ENCODE measurements at places on chromosomes 1 and 21. TPM values are rescaled to one million over a fixed set of nuclear protein-coding genes. Genes with fewer than 3 reads are reported as not detected.

- DNase-seq: no peak
Observed at GRCh38 chr21:33940164-33940880, 24.7 kb upstream of the ATP5PO start.

GRCh38 chr21:46366091-46366490, 42.1 kb downstream of the PCNT start:
- DNase-seq: no peak

DNA sequence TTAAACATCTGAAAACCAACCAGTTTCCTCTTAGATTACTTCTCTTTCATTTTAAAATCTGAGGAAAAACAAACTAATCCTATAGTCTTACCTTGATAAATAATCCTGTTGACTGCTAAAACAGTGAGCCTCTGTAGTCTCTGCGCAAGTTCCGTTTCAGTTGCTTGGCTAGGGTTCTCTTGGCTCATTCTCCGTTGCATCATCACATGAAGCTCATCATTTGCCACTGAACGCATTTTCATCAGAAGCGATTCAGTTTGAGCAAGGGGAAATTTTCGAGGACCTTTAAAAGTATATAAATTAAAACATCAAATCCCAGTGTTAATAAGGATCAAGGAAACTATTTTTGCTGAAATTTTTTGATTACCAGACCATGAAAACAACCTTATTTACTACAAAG, 96.7 kb upstream of the GNG4 start:
- no peak for DNase-seq

- DNase-seq: no peak
Observed at GRCh38 chr1:29332204-29332603, 95.9 kb downstream of the PTPRU start.

DNA sequence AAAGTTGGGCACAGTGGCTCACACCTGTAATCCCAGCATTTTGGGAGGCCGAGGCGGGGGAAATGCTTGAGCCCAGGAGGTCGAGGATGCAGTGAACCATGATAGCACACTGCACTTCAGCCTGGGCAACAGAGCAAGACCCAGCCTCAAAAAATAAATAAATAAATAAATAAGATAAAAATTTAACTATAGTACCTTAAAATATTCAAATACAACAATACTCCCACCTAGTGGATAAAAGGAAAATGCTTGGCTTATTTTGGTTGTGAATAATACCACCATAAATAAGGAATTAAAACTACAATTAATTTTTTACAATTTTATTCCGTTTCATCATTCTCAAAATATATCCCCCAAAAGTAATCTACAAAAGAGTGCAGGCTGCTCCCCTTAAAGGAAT, 8.1 kb downstream of the PSMG1 start:
- DNase-seq: no peak

GRCh38 chr1:2628933-2629626, 3.7 kb downstream of the MMEL1 start:
- peak; percentile 22 for DNase-seq

GRCh38 chr21:24781146-24781545, 826.1 kb downstream of the MRPL39 start:
- DNase-seq: no peak

The TMEM125 gene
- total RNA-seq: 22.8 TPM

DNA sequence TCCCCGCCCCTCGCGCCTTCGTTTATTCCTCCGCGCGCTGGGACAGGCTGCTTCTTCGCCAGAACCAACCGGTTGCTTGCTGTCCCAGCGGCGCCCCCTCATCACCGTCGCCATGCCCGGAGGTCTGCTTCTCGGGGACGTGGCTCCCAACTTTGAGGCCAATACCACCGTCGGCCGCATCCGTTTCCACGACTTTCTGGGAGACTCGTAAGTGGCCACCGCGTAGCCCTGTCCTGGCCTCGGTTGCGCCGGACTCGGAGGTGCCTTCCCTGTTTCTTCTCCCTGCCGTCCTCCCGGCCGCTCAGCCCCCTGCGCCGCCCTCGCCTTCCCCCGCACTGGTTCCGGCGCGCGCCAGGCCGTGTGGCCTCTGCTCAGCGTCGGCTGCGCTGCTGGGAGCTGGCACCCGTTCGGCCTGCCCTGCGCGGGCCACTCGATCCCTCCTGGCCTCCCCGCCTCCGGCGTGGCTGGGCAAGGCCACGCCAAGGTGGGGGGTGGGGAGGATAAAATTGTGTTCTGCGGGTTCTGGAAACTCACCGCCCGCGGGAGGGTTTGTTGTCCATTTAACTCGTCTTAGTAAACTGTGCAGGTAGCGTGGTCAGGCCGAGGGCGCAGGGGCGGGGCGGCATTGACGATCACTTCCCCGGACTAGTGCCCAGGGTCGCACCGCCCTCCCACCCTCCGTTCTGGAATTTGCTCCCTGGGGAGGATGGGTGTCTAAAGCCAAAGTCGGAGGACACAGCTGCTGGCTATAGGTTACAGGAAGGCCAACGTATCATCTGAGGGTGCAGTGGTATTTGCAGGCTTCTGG, at the start of gene PRDX6:
Gene PRDX6 (plus strand): TSS at position 50 of the 808 bp plus-strand sequence. CDS start 63 bp downstream, at position 113.
- DNase-seq: peak; percentile 57

The BTG3 gene
- total RNA-seq: 28.0 TPM

DNA sequence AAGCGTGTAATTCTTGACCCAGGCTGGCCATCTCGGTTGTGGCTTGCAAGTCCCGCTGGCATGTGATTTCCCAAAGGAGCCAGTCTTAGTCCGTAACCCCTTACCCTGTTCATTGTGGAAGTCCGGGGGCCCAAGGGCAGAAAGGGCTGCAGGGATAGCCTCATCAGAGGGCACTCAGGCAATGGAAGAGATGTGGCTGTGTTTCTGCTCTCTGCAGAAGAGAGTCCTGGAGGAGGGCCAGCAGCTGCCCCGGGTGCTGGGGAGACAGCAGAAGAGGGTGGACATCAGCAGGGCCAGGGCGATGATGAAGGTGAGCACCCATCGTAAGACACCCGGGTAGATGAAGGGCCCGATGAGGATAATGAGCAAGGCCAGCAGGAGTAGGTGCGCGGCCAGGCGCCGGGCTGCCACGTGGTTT, 830 bp downstream of the RNF186 start:
- DNase-seq: no peak

DNA sequence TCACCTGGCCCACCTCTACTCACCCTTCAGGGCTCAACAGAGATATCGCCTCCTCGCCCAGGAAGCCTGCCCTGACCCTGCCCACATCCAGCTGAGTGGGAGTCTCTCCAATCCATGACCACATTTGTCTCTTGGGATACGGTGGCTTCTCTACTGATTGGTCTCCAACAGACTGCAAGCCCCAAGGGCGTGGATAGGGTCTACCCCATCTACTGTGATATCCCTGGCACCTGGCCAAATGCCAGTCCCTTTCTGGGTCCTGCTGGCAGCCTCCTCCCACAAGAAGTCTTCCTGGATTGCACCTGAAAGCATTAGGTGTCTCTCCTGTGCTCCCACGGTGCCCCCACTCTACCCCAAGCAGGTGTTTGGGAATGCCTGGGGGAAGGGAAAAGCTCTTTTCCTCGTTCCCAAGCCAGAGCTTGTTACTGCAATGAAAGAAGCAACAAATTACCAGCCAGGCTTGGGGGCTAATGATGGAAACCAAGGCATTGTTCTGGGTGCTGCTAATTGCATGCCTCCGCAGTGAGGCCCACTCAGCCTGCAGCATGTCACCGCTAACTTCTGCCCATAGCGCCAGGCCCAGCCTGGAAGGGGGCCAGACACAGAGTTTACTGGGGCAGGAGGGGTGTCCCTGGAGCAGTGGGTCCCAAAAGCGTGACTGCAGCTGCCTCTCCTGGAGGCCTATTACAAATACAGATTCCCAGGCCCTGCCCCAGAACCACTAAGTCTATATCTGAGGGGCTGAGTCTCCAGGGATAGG, 90.7 kb upstream of the IFFO2 start:
- peak; percentile 4 for DNase-seq

DNA sequence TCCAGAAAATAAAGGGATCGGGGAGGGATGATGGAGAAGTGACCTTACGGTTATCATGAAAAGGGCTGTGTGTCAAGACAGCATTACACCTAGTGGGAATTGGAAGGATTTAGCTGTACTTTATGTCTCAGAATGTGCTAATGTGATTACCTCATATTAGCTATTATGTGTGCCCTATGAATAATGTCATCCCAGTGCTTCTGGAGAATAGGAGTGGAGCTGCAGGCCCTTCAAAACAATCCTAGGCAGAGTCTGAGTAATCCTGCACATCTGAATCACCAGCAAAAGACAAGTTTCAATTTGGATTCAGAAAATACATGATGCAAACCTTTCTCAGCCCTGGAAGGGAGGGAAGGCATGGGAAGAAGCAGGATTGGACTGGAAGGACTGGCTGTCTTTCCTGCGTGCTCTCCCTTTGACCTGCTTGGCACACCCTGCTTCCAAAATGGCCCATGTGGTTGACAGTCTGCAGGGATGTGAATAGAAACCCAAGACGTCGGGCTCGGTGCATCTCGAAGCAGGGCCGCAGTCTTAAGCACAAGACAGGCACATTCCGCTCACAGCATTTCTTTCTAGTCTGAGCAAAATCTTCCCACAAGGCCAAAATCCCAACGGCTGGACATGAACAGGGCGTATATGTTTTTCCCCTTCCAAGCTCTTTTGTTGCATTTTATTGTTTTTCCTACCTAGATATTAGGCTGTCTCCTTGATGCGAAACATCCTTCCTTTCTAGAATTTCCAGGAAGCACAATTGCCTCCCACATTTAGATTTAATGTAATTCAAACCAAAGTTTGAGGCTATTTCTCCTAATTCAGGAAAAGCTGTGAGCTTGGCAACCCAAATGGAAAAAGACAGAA, 54.3 kb upstream of the TARBP1 start:
- DNase-seq: no peak

The HNRNPR gene
- total RNA-seq: 183 TPM

The SH2D1B gene
- total RNA-seq: not detected

- no peak for DNase-seq
Observed at GRCh38 chr1:106534612-106535011, 521.9 kb upstream of the PRMT6 start.

DNA sequence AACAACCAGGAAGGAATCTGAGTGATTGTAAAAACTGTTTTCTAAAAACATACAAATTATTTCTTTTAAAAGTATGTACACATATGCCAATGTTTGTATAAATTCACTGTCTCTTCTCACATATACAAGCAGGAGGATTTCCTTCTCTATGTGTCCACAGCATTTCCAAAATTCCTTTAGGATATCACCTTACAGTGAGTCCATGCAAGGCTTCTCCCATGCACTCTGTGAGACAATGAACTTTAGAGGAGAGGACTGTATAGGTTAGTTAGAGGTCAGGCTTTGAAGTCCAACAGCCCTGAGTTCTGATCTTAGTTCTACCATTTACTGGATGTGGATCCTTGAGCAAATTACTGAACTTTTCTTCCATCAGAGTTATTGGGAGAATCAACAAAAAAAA, 34.1 kb upstream of the USH2A start:
- no peak for DNase-seq

DNA sequence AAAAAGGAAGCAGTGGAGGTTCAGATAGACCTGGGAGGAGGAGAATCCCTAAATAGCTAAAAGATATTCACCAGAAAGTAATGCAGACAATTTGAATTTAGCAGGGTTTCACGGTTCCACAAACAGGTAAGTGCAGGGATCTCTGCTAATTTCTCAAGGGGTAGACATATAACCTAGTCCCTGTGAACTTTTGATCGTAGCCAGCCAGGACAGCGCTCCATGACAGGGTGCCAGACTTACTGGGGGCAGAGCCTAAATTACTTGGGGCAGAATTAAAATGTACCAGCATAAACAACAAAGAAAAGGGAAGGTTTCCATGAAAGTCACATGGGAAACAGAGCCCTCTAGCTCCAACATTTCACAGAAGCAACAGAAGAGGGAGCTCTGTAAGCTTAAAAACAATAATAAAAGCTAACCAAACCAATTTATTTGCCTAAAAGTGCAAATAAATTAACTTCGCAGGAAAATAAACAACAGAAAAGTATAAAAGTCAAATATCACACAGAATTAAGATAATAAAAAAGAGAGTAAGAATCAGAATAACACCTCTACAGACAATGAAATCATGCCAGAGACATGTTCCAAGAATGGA, 198.3 kb downstream of the DUSP10 start:
- no peak for DNase-seq

DNA sequence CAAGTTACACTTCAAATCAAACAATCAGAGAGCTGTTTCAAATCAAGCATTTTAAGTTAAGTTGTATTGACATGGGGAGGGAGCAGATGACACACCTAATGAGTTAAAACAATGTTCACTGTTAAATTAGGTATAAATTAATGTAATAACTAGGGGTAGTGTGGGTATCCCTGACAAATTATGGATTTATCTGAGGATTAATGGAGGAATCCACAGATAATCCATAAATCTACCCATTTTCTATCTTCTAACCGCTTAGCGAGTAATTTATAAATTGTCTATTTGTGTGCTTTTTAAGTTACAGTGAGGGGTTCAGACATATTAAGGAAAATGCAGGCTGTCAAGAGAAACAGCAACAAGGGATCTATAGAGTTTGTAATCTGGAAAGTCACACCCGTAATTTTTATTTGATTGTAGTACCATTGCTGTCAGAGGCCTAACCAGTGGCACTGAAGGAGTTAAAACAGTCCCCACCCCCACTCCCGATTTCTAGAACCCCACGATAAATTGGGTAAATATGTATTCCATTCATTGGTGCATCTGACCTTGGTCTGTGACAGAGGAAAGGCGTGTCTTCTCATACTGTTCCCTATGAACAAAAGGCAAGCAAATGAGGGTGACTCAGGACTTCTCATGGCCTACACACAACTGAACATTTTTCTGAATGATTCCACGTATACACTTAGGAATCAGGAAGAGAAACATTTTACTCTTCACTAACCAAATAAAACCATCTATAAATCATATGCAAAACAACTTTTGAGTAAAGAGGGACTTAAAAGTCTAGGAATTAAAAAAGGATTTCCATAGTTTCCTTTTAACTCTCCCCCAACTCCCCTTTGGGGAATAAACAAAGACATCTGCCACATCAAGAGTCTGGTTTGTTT, 7.4 kb downstream of the IRF2BP2 start:
- DNase-seq: peak; percentile 53

DNA sequence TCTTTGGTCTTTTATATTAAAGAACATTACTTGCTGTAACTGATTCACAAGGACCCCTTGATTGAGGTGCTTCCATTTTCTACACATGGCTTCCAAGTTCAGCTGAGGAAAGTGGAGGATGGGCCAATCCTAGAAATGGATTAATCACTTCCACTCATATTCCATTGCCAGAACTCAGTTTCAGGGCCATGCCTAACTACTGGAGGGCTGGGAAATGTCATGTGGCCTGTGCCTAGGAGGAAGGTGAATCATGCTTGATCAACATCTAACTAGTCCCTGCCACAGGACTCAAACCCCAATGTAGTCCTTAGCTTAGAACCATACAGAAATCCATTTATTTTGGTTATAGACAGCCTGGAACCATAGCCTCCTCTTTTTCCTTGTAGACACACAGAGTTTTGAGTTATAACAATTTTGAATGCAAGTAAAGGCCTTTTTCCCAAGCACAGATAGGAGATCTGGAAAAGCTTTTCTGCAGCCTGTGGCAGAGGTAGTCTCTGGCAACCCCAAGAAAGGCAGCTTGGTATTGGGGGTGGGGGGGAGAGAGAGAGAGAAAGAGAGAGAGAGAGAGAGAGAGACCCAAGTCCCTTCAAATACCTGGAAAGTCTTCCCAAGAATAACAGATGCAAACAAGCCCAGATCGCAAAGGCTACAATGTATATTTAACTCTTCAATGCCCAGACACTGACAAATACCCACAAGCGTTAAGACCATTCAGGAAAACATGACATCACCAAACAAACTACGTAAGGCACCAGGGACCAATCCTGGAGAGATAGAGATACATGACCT, 12.5 kb downstream of the MAST2 start:
- no peak for DNase-seq

- DNase-seq: no peak
Observed at GRCh38 chr1:200905411-200906052, 10.8 kb downstream of the INAVA start.
